ENCODE measurements at places on chromosomes 2 and 18. TPM values are rescaled to one million over a fixed set of nuclear protein-coding genes. Genes with fewer than 3 reads are reported as not detected.

DNA sequence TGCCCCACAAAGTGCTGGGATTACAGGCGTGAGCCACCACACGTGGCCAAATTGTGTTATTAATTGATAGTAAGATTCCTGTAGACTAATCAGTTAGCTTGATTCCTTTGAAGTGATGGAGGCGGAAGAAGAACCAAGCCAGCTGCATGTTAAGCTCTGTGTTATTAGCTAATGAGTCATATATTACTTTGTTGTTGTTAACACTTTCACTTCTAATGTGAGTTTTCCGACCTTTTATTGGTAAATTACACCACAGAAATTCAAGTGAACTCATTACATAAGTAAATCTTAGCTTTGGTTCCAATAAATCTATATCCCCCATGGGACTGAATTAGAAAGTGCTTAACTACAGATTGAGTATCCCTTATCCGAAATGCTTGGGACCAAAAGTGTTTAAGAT lies 20.3 kb downstream of the CHMP1B start:
- H3K27me3 ChIP-seq: peaks cover 6% of the 10 kb centered on the region
- no peaks in the 10 kb centered on the region for H3K36me3 ChIP-seq
- no peak for DNase-seq
- no peak overlapping the region for H3K27ac ChIP-seq

DNA sequence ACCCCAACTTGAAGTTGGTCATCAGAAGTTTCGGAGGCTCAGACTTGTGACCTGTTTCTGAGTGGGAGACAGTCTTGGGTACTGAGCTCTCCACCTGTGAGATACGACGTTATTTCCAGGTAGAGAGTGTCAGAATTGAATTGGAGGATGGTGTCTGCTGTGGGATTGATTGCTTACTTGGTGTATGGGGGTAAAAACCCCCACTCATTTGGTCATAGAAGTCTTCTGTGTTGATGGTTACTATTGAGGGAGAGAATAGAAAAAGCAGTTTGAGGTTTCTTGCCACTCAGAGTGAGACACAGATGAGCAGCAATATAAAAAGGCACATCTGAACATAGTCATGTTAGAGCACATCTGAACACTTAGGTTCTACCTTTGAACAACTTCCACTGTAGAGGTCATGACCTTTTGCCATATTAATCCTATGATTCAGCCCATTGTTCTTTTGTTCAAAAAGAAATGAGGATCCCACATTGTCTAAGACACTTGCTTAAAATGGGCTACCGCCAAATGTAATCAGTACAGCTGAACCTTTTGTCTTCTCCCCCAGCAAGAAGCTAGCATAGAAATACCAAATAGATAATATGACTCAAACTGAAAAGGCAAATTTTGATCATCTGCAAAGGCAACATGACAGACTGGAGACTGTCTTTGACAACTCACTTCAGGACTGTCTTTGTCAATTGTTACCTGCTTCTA lies 73.3 kb downstream of the NAB1 start:
- H3K27ac ChIP-seq: no peak overlapping the region
- no peaks in the 10 kb centered on the region for H3K36me3 ChIP-seq
- peaks cover 42% of the 10 kb centered on the region for H3K4me1 ChIP-seq
- no peaks in the 10 kb centered on the region for H3K27me3 ChIP-seq
- H3K4me3 ChIP-seq: no peak overlapping the region

DNA sequence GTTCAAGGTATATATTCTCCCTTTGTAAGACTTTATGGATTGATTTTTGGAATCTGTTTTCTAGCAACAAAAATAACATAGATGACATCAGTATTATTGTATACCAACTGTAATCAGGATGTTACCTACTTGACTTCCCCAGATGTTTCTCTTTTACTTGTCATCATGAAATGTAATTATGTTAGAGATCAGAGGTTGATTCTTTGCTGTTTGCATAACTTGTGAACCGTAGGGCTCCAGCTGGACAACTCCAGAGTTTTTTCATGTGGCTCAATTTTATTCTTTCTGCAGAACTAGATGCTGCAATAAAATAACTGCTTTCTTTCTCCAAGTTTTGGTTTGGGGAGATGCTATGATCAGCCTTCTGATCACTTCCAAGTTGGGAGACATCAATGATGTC lies 58.1 kb downstream of the SPOPL start:
- no peaks in the 10 kb centered on the region for H3K27me3 ChIP-seq
- H3K4me1 ChIP-seq: no peaks in the 10 kb centered on the region
- no peaks in the 10 kb centered on the region for H3K36me3 ChIP-seq
- DNase-seq: no peak
- H3K27ac ChIP-seq: no peak overlapping the region
- no peak overlapping the region for H3K4me3 ChIP-seq

SDC1 gene
- total RNA-seq: 4.0 TPM
